Activated CD4-positive, alpha-beta T cell treated with anti-CD3 and anti-CD28 coated beads, Interleukin-2, amount 50 U/mL, for 4 hours (primary cell): ENCODE measurements at places on chromosomes 1 and 21.

- DNase-seq, result no peak
Observed at GRCh38 chr1:83559129-83559840, 439.6 kb downstream of the TTLL7 start.

DNA sequence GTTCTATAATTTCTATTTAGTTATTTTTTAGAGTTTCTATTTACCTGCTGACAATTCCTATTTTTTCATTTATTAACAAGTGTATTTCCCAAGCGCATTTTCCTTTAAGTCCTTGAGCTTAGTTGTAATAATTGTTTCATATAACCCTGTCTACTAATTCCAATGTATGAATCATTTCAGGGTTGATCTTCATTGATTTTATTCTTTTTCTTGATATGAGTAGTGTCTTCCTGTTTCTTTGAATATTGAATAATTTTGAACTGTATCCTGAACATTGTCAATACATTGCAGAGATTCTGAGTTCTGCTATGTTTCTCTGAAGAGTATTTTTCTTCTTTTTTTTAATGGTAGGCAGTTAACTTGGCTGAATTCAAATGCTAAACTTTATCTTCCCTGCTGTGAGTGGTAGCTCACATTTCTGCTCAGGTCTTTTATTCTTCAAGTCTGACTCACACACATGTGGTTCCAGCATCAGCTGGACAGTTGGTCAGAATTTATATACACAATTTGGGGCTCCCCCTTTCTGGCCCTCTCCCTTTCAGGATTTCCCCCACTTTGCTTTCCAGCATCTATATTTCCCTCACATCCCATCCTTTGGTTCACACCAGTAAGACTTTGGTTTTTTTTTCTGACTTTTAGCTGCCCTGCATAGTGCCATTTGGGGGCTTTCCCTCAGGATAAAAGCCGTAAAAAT is 54.4 kb upstream of the WDR26 start:
- DNase-seq, result no peak

DNA sequence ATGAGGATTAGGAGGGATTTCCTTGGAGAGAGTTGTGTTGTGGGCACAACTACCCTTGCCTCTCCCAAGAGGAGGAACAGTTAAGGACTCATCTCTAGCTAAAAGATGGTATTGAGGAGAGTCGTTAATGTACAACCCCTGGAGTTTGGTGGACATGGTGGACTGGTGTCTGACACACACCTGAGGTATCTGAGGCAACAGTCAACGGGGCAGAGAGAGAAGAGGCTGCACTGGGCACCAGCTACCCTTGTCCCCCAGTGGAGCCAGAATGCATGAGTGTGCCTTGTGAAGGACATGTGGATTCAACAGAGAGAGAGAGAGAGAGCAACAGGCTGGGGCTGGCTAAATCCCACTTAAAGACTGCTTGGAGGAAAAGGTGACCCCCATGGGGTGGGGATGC is 13.0 kb downstream of the RAB7B start:
- no peak for DNase-seq

DNA sequence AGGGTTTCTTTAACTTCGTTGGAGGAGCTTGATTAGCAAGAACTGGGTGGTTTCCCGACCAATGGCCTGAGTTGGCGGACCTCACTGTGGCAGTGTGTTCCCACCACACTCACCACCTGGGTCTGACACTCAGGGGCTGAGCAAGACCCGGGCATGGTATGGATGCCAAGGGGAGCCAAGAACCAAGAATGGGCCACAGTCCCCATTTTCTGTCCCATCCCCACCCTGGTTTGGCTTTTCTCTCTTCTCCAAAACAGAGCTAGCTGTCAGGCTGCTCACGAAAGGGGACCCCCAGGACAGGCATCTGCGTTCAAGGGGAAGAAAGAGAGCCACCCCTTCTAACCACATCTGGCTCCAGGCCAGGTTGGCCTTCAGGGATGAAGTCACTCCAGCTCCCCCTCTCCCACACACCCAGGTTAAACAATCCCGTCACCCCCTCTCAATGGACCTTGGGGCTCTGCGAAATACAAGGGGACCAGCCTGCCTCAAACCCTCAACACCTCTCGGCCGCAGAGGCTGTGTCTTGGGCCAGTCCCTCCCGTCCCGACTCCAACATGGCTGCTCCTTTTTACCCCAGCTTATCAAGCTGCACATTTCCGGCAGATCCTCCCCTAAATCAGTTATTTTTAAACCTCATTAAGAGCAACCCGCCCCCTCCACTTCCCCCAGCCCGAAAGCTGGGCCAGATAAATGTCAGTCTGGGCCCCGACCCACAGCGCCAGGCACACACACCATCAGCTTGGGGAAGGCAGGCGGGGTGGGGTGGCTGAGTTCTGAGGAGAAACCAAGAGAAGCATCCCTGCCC is 3.4 kb downstream of the TAGLN2 start:
- DNase-seq, result no peak

GRCh38 chr1:215645182-215645581 is 78.1 kb downstream of the KCTD3 start:
- DNase-seq, result no peak

DNA sequence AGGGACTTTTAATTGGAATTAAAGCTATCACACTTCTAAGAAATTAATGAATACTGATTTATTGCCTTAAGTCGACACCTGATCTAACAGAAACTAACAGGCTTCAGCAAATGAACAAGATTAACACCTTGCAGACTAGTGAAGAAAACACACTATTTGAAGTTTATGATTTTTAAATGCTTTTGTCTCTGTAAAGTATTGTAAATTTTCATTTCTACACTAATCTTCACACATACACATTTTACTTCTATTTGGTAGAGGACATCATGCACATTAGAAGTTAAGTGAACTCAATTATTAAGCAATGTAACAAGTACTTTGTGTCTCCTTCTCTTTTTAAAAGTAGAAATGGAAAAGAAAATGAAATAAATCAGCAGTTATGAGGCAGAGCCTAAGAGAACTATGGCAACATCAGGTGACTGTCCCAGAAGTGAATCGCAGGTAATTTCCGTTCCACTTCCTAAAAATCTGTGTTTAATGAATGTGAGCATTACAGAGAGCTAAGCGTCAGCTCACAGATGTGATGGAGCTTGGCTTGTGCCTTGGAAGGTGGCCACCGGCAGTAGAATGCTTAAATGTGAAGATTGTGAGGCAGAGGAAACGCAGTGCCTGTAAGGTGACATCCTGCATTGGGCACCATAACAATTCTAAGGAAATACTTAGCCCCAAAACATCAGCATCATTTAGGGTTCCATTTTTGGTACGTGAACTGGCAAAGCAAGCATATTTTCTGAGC is 1.2 kb downstream of the PRMT2 start:
- DNase-seq, result no peak

- DNase-seq, result no peak
Observed at GRCh38 chr1:118246646-118247045, 61.6 kb upstream of the SPAG17 start.

- no peak for DNase-seq
Observed at GRCh38 chr1:147109041-147109440, 63.2 kb downstream of the PRKAB2 start.

DNA sequence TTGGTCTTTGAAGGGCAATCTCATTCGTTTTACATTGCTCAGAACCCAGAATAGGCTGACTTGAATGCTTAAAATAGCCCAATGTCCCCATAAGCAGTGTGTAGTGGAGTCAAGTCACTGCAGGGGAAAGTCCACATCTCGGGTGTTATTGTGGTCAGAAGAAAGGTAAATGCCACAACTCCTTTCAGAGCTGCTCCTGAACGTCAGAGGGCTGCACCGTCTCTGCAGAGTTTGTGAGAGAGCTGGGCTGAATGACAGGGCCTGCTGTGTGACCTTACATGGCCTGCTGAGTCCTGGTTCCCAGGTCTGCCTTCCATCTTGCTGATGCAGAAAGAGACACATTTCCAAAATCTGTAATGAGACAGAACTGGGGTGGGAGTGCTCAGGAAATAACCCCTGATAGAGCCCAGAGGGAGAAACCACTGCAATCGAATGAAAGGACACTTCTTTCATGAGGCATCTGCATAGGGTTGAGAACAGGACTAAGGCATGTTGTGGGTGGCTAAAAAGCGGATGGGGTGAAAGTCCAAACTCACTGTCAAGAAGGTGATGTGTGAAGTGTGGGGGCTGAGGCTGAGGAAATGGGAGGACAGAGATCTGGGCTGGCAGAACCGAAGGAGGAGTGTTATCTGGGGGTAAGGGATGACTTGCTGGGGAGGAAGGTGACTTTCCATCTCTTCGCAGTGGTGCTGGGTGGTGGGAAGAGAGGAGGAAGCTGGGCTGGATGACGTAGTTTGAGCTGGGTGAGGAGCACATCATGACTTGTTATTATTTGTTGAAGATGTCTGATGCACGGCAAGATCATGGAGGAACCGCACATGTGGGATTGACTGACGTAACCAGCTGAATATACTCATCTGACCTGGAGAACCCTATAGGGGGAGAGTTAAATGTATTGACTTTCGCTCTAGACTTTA is 33.7 kb downstream of the XCL2 start:
- DNase-seq, result no peak
